NCI-H1092 (cell line): ENCODE measurements at places on chromosomes 2 and 18.

DNA sequence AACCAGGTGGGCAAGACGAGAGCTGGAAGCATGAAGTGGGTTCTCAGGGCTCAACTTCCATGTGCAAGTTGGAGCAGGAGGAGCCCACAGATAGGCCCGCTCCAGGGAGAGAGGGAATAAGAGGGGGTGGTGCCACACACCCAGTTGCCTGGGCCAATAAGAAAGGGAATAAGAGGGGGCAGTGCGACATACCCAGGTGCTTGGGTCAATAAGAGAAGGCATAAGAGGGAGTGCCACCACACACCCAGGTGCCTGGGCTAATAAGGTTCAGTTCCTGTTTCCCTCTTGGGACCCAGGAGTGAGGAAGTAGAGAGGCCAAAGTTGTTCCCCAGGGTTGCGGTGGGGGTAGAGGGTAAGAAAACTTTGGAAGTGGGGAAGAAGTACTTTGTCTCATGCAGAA lies 127.5 kb downstream of the LAMA3 start:
- no peak for DNase-seq

- no peak for DNase-seq
These were observed 62.3 kb upstream of the MGAT4A start for GRCh38 chr2:98793275-98793674.

GRCh38 chr2:145226901-145227300 lies 707.0 kb upstream of the ZEB2 start:
- no peak for DNase-seq

GRCh38 chr2:84160453-84160852 lies 298.6 kb downstream of the SUCLG1 start:
- peak; percentile 68 for DNase-seq

GRCh38 chr2:214379227-214379626 lies 31.6 kb upstream of the VWC2L start:
- DNase-seq, result no peak

DNA sequence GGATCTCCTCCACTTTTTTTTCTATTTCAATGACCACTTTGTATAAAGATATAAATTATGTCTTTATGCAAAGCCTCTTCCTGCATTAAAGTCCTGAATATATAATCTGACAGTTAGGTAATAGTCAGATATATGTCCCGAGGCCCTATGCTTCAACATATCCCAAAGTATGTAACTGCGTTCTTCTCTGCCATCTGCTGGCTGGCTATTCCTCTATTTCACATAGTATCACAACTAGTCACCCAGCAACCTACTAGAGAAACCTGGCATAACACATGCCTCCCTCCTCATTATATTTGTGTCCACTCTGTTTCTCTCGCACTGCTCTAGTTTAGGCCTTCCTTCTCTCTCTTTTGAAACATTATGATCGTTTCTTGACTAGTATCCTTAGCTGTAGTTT lies 640.8 kb downstream of the DPP10 start:
- no peak for DNase-seq

DNA sequence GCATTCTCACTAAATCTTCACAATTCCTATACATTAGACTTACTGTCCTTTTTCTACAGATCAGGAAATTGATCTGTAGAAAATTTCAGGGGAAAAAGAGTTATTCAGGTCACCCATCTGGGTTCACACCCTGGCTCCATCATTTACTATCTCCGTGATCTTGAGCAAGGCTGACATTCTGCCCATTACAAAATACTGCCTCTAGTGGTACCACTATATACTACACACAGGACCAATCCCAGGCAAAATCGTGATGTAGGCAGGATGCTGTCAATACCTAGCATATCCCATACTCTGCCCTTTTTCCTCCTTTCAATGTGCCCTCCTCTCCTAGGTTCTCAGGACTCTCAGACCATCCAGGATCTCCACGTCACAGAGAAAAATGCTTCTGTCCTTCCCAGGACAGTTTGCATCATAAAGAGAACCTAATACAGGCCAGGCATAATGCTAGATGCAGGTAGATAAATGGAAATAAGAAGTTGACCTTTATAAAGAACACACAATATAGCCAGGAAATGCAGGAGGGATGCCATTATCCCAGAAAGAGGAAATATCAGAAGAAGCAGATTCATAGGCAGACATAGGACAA lies 101.9 kb downstream of the CDH20 start:
- no peak for DNase-seq

DNA sequence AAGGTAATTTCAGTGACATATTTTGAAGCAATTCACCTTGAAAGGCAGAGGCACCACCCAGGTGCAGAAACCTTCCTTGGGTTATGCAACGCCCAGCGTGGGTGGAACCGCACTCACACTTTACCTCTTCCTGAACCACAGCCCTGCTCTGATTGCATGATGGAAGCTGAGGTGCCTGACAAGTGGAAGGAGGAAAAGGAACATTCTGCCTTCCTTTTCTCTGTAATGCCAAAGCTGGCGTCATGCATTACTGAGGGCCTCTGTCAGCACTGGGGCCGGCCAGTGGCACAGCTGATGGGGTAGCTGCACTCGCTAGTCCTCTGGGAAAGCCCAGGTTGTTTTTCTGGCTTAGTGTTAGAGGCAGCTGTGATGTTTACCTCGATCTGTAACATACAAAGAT lies 266.5 kb downstream of the NEDD4L start:
- no peak for DNase-seq
